ENCODE measurements at places on chromosomes 5 and 9. TPM values are rescaled to one million over a fixed set of nuclear protein-coding genes. Genes with fewer than 3 reads are reported as not detected.

The GNA14 gene
- total RNA-seq, result 3.3 TPM

The PELO gene
- total RNA-seq, result 13.2 TPM

The CDC37L1 gene
- total RNA-seq, result 8.9 TPM

The SLC12A2 gene
- total RNA-seq, result 59.5 TPM

The SCGB3A2 gene
- not detected for total RNA-seq

The CBY3 gene
- total RNA-seq, result not detected
